ENCODE measurements at places on chromosomes 5 and 9.

- no peak for DNase-seq
Observed at GRCh38 chr5:32278406-32278805, 34.3 kb downstream of the MTMR12 start.

DNA sequence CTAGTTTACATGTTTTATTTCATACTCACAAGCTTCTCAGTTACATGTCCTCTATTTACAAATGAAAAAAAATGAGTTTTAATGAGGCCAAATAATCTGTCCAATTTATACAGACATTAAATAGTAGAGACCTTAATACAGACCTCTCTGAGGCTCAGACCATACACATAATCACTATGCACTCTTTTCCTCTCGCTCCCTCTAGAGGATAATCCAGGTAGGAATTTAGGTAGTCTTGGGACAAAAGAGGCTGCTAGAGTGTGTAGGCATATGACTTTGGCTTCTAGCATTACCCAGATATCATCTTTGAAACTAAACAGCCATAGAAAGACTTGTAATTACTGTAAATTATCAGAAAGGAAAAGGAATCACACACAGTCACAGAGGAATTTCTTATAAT, 444.7 kb downstream of the HINT1 start:
- DNase-seq = peak; percentile 40

- no peak for DNase-seq
Observed at GRCh38 chr9:135584371-135584770, 22.8 kb downstream of the PAEP start.

- DNase-seq = peak; percentile 76
Observed at GRCh38 chr5:93800988-93801811, 59.8 kb upstream of the POU5F2 start.

DNA sequence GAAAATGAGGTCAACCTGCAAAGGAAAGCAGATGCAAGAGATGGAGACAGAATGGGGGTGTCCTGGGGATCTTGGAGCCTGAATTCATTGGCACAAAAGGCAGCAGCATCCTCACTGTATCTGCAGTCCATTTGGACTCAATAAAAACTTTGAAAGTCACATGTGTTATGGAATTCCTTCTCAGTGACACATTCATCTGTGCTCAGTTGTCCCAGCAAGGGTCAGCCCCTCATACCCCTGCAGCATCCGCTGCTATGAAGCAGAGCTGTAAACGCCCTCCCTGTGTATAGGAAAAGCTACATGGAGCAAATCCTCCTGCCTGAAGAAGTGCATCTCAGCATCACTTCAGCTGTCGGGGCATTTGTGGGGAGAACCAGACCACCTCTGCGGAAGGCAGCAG, 14.5 kb upstream of the RARS1 start:
- DNase-seq = no peak

- peak; percentile 85 for DNase-seq
Observed at GRCh38 chr5:76256116-76256889, 146.8 kb upstream of the IQGAP2 start.

DNA sequence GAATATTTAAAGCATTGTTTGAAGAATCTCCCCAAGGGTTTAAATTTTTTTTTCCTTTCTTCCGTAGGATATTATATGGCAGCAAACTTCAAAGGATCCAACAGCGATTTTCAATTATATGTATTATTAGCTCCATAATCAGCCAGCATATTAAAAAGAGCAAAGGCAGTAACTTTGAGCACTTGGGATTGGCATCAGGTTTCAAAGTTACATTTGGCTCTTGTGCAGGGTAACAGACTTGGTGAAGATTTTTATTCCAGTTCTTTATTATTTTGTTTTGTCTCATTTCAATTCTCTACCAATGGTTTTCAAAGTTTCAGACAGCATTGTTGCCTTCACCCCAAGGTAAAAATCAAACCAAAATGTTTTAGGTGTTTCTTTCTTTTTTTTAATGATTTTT, 116.7 kb upstream of the ZNF366 start:
- no peak for DNase-seq

DNA sequence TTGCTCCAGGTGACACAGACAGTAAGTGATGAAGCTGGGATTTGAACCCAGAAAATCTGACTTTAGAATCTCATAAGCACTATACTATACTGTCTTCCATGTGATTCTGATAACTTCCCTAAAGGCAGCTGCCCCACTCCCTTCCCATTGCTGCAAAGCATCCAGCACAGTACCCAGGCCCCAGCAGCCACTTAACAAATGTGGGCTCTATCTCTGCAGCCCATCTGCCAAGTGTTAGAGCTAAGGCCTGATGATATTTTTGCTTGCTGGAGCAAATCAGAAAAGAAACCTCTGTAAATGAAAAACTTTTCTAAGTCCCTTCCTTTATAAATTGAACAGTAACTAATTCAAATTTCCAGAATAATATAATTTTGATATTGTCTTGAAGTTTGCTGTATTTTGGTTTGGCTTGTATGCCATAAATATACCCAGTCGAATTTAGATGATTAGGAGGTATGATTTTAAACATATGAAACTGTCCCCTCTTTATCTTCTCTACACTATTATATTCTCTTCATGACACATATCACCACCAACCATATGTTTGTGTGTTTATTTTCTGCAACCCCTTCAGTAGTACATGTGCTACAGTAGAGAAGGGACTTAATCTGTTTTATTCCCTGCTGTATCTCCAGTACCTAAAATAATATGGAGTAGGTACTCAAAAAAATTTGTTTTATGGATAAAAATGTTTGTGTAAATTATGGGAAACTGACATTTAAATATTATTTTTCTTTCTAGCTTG, 63.8 kb downstream of the SMIM15 start:
- no peak for DNase-seq

- DNase-seq = no peak
Observed at GRCh38 chr9:93662952-93663572, 86.7 kb downstream of the PHF2 start.

DNA sequence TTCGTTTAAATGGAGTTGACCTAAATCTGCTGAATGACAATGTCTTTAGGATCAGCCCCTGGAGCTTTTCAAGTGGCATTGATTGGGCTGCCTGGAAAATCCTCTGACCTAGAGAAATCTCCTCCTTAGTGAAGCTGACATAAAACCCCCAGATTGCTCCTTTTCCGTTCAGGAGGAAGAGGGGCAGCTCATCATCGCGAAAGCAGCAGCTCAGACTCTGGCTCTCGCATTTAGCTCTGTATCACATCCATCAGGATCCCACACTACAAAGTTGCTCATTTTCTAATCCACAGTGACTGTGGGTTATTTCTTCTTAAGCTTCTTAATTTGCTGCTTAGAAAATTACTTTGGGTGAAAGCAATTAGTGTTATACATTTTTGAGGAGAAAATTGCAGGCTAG, 373.7 kb downstream of the ENC1 start:
- DNase-seq = no peak
